ENCODE measurements at places on chromosomes 7 and 10. TPM values are rescaled to one million over a fixed set of nuclear protein-coding genes. Genes with fewer than 3 reads are reported as not detected.

DNA sequence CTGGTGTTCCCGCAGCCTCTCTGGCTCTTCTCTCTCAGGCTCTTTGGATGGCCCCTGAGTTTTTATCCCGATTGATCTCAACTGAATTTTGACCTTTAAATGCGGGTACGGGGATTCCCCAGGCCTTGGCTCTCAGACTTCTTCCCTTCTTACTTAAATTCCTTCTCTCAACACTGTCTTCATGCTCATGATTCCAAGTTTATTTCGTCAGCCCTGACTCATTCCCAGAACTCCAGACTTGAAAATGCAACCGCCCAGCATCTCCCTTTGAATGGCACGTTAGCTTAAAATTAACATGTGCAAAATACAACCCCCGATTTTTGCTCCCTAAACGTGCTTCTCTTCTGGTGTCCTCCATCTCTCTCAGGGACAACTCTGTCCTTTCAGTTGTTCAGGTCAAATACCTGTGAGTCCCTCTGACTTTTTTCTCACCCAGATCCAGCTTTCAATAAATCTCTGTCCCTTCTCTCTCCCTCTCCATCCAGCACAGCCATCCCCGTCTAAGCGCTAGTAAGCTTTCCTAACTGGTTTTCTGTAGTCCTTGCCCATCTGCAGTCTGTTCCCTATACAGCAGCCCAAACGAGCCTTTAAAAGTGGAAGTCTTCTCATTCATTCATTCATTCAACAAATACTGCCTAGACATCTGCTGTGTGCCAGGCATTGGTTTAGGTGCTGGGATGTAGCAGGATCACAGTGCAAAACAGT, 7.1 kb downstream of the HECW1 start:
- no peak for DNase-seq

- DNase-seq: no peak
Measured at GRCh38 chr10:58023341-58024073, 244.2 kb downstream of the IPMK start.

GRCh38 chr7:55964261-55965099, at the start of gene NIPSNAP2:
TSS of gene NIPSNAP2 (plus strand) at chr7:55964585. CDS start at chr7:55964610, 25 bp downstream.
- peak; percentile 64 for DNase-seq

DNA sequence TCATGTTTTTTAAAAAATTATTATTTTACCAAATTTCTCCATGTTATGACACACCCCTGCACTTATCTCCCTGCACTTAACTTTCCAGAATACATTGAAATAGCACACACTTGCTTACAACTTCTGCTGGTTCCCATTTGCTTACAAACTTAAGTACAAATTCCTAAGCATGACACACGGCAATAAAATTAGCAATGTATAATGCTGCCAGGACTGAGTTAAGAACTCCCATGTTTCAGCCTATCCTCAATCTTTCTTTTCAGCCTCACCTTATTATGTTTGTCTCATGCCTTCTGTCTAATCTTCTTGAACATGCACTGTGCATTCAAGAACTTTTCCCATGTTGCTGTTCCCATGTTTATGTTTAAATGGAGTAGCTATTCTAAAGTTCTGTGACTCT, 40.8 kb downstream of the PRPS1L1 start:
- DNase-seq: no peak

Gene CYP26C1
- total RNA-seq: 0.20 TPM

Gene FANK1
- total RNA-seq: 0.99 TPM

Gene MPP7
- 28.1 TPM for total RNA-seq

Gene SKAP2
- 8.5 TPM for total RNA-seq

Gene ADARB2
- total RNA-seq: 13.5 TPM

Gene ZNF487
- 5.6 TPM for total RNA-seq
